T47D (cell line): ENCODE measurements at places on chromosomes 5 and 9.

DNA sequence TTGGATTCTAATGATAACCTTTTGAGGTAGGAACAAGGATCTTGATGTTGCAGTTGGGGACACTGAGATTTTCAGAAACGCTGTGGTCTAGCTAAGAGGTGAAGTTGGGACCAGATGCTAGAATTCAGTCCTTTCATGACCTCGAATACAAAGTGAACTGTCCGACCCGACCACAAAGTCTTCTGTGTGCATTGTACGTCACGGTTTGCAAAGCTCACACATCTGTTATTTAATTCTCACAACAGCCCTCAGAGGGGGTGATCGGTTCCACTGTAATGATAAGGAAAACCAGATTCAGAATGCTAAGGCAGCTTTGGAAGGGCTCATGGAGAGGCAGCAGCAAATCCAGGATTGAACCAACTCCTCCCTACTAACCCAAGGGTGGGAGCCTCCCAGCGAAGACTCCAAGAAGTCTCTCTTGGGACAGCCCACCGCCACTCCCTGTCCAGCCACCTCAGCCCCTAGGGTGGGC lies 16.6 kb upstream of the KIF12 start:
- DNase-seq, result no peak

- DNase-seq, result peak; percentile 52
Observed at GRCh38 chr5:170633235-170634081, 129.6 kb downstream of the KCNIP1 start.

GRCh38 chr9:114413861-114414301 lies 26.1 kb upstream of the AKNA start:
- DNase-seq, result no peak

DNA sequence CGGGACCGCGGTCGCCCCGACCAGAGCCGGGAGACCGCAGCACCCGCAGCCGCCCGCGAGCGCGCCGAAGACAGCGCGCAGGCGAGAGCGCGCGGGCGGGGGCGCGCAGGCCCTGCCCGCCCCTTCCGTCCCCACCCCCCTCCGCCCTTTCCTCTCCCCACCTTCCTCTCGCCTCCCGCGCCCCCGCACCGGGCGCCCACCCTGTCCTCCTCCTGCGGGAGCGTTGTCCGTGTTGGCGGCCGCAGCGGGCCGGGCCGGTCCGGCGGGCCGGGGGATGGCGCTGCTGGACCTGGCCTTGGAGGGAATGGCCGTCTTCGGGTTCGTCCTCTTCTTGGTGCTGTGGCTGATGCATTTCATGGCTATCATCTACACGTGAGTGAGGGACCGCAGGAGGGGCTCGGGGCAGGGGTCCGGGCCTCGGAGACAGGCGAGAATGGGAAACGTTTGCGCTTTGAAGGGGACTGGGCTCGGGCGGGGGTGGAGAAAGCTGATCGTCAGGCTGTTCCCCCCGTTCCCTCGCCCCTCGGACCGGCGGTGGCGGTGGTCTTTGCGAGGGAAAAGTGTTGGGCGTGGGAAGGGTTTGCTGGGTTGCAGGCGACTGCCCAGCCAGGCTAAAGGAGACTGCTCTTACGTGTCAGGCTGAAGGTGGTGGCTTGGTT lies 457 bp downstream of the UGCG start:
- no peak for DNase-seq

DNA sequence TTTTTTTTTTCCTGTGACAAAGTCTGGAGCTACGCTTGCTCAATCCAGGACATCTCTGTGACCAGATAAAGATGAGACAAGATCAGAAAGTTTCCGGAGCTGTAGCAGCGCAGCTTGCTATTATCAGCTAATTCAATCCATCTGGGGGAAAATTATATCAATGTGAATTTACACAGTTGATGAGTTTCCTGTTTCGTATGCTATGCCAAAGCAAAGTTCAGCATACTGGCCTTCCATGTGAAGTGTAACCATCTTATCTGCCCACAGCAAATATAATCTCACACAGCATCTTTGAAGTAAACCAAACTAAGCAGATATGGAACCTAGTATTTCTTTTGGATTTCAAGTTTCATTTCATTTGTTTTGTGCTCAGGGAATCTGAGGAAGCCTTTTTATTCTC lies 1767.7 kb downstream of the EFNA5 start:
- no peak for DNase-seq

- no peak for DNase-seq
Observed at GRCh38 chr9:111064160-111064837, 26.0 kb upstream of the LPAR1 start.

DNA sequence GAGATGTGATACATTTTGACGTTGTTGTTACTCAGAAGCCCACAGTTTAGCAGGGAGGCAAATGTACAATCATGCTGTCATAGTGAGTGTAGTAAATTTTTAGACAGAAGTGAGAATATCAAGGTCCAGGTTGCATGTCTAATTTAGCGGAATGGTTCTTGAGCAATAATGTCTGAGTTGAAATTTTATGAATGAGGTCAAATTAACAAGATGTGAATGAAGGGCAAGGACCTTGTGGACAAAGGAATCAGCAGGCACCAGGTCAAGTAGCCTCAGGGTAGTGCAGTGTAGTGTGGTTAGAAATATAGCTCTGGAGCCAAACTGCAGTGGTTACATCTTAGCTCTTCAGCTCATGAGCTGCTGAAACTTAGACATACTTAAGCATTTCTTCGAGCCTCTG lies 36.2 kb downstream of the TNFSF8 start:
- DNase-seq, result no peak

DNA sequence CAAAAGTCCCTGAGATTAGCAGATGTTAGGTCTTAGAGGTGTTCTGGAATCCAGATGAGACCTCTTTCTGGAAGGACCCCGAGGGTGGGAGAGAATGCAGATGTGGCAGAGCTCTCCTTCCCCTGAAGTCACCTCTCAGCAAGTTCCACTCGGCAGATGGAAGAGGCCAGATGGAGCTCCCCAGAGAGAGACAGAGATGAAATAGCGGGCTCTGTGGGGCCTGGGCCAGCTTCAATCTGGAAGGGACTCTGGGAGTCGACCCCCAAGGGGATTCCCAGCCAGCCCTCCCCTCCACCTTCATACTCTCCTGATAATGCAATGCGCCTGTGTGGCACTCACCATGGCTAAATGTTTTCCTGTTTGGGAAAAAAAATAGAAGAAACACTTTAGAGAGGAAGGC lies 60.2 kb downstream of the WNK2 start:
- DNase-seq, result no peak

DNA sequence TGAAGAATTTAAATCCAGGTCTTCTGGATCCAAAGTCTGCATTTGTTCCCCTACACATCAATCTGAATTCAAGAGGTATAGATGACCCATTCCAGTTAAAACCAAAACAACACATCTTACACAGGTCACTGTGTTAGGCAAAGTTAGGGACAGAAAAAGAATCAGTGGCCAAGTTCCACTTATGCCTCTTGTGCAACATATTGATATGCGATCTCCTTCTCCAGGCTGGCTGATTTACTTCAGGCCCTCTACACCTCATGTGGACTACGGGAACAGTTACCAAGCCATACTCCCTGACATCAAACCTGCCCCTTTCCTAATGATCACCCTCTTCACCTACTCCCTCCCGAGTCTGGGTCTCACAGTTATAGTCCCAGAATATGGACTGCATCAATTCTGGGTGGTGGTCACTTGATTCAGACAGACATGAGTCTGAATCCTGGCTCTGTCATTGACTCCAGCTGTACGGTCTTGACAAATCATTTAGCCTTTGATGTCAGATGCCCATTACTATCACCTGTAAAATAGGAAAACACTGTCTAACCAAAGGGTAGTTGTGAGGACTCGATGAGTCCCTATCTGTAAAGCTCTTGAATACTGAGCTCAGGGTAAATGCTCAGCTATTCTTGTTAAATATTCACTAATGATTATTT lies 26.0 kb downstream of the GOLGA1 start:
- no peak for DNase-seq

DNA sequence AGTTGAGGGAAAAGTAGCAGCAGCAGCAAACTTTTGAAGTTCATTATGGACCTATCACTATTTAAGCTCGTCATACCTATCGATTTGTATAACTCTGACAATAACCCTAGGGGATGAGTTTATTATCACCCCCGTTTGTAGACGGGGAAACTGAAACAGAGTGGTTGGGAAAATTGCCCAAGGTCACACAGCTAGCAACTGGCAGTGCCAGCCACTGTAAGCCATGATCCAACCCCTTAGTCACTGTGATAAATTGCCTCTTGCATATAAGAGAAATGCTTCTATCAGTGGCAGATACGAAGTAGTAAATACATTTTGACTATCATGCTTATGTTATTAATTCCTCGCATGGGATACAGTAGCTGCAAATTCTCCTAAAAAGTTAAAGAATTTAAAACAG lies 73.3 kb upstream of the ATP10B start:
- no peak for DNase-seq

DNA sequence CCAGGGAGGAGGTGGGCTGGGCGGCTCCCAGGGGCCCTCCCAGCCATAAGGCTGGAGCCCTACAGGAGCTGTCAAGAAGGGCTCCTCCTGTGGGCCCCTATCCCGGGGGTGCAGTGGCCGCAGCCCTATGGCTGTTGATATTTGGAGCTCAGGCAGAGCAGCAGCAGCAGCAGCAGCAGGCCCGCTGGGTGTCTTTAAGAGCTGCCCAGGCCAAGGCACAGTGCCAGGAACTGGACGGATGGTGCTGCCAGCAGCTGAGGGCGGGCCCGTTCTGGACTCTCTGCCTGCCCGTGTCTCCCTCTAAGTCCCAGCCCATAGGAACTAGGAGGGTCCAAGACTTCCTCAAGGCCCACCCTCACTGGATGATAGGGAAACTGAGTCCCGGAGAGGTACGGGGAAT lies 3.6 kb downstream of the AK1 start:
- peak; percentile 52 for DNase-seq

DNA sequence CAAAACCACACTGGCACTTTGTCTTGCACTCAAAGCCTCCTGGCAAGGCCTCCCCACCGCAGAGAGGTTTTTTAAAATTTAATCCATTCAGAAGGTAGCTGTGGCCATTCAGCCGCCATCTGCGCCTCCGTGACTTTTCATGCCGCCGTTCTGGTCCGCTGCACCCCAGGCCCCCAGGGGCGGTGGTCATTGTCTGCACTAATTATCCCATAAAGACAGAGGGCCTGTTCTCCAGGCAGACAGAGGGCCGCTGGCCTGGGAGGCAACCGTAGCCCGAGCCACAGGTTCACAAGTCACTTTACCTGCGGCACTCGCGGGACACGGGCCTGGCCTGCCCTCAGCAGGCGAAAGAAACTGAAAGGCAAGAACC lies 49.4 kb downstream of the EXD3 start:
- DNase-seq, result no peak

DNA sequence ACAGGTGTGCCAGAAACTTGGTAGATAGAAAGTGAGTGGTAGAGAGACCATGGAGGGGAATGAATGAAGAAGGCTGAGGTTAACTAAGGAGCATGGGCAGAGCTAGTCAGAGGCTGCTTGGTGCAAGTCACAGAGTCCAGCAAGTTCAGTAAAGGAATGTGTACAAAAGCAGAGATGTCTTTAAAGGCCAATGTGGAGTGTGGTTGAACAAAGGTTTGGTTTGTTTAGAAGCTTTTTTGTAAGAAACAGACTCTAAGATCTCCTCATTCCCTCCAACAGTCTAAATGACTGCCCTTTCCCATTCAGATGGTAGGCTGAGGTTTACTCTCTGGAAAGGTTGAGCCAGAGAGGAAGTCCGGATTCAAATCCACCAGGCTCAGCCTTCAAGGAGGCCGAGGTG lies 84.2 kb downstream of the TNC start:
- DNase-seq, result no peak

- DNase-seq, result no peak
Observed at GRCh38 chr5:57349214-57349613, 133.4 kb downstream of the ACTBL2 start.

DNA sequence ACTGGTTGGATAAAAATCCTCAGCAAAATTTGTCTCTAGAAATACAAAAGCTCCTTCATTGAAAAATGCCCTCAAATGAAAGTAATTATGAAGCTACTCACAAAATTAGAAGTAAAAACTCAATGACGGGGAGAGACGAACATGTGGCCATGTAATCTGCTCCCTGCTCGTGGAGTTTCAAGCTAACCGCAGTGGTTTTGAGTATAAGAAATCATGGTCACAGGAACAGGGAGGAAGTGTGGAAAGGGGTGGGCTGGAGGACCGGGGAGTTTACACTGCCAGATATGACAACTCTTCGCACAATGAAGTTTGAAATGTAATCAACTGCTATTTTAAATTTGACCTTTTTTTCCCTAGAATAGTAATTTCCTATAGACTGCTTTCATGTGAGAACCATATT lies 765.4 kb upstream of the DMAC1 start:
- DNase-seq, result no peak

GRCh38 chr9:97529363-97530076 lies 28.1 kb downstream of the TMOD1 start:
- DNase-seq, result no peak

GRCh38 chr9:100803956-100804355 lies 224.6 kb upstream of the PLPPR1 start:
- DNase-seq, result no peak

DNA sequence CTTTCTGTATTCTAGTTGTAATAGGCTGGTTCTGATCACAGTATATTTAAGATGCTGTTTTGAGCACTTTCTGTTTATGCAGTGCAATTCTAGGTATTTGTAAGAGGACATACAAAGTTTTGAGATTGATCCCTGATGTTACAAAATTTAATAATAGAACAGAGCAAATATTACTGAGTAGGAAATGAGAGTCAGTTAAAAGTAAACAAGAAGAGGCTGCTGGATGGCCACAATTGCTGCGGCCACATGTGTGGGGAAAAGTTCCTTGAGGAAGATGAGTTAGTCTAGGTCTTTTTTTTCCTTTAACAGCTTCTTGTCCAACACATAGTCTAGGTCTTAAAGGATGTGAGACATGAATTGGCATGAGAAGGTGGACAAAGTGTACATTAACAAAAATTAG lies 11.3 kb downstream of the EHMT1 start:
- no peak for DNase-seq

- DNase-seq, result no peak
Observed at GRCh38 chr5:128225245-128226030, 141.9 kb downstream of the SLC12A2 start.

DNA sequence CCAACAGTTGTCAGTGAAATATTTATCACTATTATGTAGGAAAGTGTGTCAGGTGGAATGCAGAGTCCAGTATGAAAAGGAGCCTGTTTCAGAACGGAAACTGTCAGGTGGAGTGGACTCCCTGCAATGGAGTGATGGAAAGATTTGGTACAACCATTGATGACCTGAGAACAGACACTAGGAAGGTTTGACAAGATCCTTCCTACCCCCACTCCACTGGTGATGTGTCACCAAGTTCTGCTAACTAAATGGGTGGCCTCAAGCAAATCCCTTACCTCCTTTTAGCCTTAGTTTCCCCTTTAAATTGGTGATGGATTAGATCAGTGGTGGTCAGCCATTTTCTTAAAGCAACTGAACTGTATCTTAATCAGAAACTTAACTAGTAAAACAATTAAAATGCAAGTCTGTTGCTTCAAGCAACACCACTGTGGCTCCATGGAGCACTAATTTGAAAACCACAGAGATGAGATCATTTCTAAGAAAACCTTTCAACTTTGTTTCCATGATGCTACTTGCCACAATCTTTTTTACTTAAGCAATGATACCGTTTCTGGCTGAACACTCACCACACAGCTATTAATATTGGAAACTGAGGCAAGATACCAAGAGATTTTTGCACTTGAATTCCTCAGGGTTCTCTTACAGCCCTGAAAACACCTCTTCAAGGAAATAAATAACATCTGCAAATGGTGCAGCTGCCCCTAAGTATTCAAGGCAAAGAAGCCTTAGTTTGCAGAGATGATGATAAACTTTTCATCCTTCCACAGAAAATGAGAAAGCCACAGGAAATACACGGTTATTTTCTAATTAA lies 140.6 kb downstream of the ERCC6L2 start:
- DNase-seq, result no peak
